Jurkat, Clone E6-1 (cell line): ENCODE measurements at places on chromosomes 2 and 18.

- DNase-seq: no peak
Observed at GRCh38 chr2:99660616-99661406, 171.0 kb upstream of the REV1 start.

GRCh38 chr2:207828361-207829057 is 58.8 kb upstream of the FZD5 start:
- no peak for DNase-seq

GRCh38 chr2:142930835-142931398 is 53.5 kb downstream of the KYNU start:
- DNase-seq: no peak

GRCh38 chr18:79411614-79412526 is 16.1 kb downstream of the NFATC1 start:
- DNase-seq: no peak

GRCh38 chr2:239286901-239287300 is 113.9 kb downstream of the HDAC4 start:
- no peak for DNase-seq
